Mucosa of gallbladder (tissue), 1 donor: ENCODE measurements at places on chromosomes 3 and 15. TPM values are rescaled to one million over a fixed set of nuclear protein-coding genes. Genes with fewer than 3 reads are reported as not detected.

The FRMD4B gene
- total RNA-seq = 34.1 TPM

The KNG1 gene
- 0.43 TPM for total RNA-seq

The TP53BP1 gene
- total RNA-seq = 61.6 TPM

The FETUB gene
- not detected for total RNA-seq

The SI gene
- total RNA-seq = 0.03 TPM

The WDR82 gene
- 71.0 TPM for total RNA-seq

The SOX14 gene
- total RNA-seq = not detected

The DPPA2 gene
- total RNA-seq = not detected

The ARRDC4 gene
- total RNA-seq = 28.3 TPM

The GPR62 gene
- 0.55 TPM for total RNA-seq

The GOLGA6L7 gene
- not detected for total RNA-seq

The TEX55 gene
- not detected for total RNA-seq

The TBC1D2B gene
- 75.5 TPM for total RNA-seq

The TNFSF10 gene
- total RNA-seq = 40.3 TPM

The NANOGP8 gene
- 0.46 TPM for total RNA-seq
